ENCODE measurements at places on chromosomes 6 and 20. TPM values are rescaled to one million over a fixed set of nuclear protein-coding genes. Genes with fewer than 3 reads are reported as not detected.

PDCD2 gene
- 36.8 TPM for total RNA-seq

MDFI gene
- 4.3 TPM for total RNA-seq

ATP9A gene
- 25.4 TPM for total RNA-seq

ADIG gene
- total RNA-seq = not detected

OR2H1 gene
- total RNA-seq = not detected

DDO gene
- total RNA-seq = 16.2 TPM

IL17A gene
- not detected for total RNA-seq

COX4I2 gene
- total RNA-seq = 11.3 TPM

PTGIS gene
- 37.6 TPM for total RNA-seq

GRCh38 chr6:130206479-130206878, 16.3 kb downstream of the SAMD3 start:
- DNase-seq = no peak

DNA sequence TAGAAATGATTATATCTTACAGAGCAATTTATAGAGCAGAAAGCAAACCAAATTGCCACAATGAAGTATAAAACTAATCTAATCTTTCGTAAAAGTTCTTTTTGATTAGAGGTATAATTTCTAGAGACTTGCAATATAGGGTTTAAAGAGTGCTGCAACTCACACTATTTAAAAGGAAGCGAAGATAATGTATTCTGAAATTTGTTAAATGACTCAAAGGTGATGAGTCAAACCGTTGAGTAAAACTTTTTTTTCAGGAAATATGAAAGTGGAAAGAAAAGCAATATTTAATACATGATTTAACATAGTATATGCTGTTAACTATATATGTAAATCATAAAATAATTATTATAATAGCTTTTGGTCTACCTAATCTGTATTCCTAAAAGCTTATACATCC, 133.6 kb downstream of the SYNE1 start:
- no peak for DNase-seq

GRCh38 chr6:144777249-144777648, 492.1 kb downstream of the UTRN start:
- no peak for DNase-seq

- DNase-seq = no peak
These were observed 75.2 kb downstream of the WDR27 start for GRCh38 chr6:169626649-169627048.

DNA sequence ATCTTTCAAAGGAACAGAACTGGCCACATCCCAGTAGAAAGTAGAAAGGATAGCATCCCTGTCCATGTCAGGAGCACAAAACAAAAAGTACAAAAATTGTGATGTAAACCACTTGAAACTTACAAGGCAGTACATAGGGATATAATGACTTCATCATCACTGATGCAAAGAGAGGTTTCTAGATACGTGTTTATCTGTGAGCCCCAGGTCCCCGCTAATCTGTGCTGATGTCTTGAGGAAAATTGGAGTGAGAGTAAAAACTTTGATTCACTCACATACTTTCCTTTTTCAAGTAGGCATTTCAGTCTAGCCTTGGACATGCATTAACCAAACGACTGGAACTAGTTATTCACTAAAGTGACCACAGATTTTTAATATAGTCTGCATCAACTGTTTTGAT, 216.7 kb upstream of the QKI start:
- DNase-seq = no peak

- no peak for DNase-seq
These were observed 586 bp downstream of the FOXS1 start for GRCh38 chr20:31844737-31845299.

GRCh38 chr6:95169775-95170174, 407.6 kb upstream of the MANEA start:
- DNase-seq = no peak

DNA sequence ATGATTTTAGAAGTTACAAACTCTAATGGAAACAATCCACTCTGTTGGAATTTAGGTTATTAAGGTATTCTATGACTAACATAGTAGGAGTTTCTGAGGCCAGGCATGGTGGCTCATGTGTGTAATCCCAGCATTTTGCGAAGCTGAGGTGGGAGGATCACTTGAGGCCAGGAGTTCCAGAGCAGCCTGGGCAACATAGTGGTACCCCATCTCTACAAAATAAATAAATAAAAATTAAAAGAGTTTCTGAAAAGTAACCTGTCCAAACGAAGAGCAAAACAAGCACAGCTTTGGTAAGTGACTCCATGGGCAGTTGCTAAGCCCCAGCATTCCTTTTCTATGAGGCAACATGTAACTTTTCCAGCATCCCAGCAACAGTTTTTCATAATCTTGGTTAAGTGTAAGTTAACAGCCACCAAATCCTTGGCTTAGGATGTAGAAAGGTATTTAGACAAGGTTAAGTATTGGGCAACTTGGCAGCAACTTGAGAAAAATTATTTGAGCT, 86.3 kb downstream of the SOX4 start:
- no peak for DNase-seq

- no peak for DNase-seq
These were observed 38.9 kb downstream of the SMAP1 start for GRCh38 chr6:70706491-70707123.

GRCh38 chr20:3436864-3437574, 29.6 kb upstream of the DNAAF9 start:
- no peak for DNase-seq

- DNase-seq = no peak
These were observed 156.4 kb upstream of the RREB1 start for GRCh38 chr6:6951355-6951754.

- no peak for DNase-seq
These were observed 442.2 kb upstream of the ARID1B start for GRCh38 chr6:156334966-156335365.

- no peak for DNase-seq
These were observed 24.6 kb downstream of the MCUR1 start for GRCh38 chr6:13789746-13790145.

DNA sequence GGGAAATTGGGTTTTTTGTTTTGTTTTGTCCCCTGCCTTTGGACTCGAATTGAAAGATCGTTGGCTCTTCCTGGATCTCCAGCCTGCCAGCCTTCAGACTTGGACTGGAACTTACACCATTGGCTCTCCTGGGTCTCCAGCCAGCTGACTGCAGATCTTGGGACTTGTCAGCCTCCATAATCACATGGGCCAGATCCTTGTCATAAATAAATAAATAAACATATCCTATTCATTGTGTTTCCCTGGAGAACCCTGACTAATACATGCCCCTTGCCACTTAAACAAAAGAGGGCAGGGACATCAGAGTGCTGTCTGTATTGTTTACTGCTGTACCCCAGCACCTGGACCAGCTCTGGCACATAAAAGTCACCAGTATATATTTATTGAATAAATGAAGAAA, 101.5 kb downstream of the CAP2 start:
- no peak for DNase-seq

GRCh38 chr20:22740829-22741228, 156.5 kb upstream of the FOXA2 start:
- DNase-seq = no peak

- no peak for DNase-seq
These were observed 42.8 kb downstream of the CTCFL start for GRCh38 chr20:57482148-57482547.

GRCh38 chr20:48616481-48616880, 211.3 kb downstream of the PREX1 start:
- DNase-seq = peak; percentile 70

GRCh38 chr6:151167034-151167433, 72.7 kb upstream of the AKAP12 start:
- DNase-seq = no peak

DNA sequence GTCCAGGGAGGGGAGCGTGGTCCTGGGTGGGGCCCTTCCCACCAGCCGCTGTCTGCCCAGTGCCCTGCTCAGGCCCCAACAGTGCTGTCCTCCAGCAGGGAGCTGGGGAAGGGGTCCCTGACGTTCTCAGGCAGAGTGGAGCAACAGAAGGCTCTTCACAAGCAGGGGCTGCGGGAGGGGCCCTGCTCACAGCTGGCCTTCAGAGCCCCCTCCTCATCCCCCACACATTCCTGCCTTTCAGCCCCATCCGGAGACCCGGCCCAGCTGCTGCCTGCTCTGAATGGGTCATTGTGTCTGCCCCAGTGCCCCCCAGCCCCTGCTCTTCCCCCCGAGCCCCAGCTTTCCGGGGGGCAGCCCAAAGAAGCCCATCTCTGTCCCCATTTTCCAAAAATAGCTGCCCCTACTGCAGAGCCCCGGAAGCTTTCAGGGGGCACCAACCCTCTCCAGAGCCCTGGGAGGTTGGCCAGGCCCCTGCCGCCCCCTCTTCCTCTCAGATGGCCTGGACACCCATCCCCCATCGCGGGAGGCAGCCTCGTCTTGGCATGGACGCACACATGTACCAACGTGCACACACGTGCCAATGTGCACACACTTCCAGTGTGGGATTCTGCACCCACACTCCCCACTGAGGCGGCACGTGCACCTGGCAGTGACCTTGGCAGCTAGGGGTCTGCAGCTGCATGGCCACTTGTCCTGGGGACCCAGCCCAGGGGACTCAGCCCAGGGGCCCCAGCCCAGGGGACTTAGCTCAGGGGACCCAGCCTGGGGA, 3.7 kb downstream of the COL20A1 start:
- DNase-seq = no peak

- no peak for DNase-seq
These were observed 76.7 kb downstream of the RREB1 start for GRCh38 chr6:7184502-7184901.

DNA sequence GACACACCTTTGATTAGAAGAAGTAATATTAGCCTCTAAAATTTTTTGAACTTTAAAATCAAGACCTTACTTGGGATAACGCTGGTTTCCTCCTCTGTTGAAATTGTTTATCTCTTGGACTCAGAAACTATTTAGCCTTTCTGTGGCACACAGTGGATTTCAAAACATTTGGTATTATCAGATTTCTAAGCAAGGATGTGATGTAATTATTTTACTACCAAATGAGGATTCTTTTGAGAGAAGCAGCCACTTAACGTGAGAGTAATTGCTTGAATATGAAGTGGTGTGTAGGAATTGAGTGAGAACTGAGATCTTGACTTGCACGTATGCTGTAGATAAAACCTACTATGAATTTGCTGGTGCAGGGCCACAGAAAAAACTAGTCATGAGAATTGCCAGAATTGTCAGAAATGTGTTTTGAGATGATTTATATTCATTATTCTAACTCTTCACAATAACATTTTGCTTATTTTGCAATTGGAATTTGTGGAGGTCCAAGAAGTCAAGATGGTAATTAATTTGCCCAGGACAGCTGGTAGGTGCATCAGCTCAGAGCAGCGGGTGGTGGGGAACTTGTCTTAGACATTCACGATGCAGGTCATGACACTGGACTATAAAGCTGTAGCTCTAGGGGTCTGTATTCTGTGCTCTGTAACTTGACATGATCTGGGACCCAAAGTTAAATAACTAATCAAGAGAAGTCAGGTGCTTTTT, 53.4 kb downstream of the AKAP12 start:
- DNase-seq = no peak

DNA sequence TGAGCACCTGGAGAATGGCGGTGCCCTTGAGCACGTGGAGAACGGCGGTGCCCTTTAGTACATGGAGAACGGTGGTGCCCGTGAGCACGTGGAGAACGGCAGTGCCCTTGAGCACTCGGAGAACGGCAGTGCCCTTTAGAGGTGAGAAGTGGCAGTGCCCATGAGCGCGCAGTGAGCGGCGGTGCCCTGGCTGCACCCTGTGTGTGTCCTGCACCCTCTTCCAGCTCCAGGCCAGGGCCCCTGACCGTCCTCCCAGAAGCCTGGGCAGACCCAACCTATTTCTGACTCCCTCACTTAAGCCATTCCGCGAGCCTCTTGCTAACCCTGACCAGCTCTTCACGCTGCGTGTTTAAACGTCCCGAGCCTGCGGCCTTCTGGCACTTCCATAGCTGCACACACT, 151.3 kb downstream of the DLL1 start:
- peak; percentile 39 for DNase-seq

DNA sequence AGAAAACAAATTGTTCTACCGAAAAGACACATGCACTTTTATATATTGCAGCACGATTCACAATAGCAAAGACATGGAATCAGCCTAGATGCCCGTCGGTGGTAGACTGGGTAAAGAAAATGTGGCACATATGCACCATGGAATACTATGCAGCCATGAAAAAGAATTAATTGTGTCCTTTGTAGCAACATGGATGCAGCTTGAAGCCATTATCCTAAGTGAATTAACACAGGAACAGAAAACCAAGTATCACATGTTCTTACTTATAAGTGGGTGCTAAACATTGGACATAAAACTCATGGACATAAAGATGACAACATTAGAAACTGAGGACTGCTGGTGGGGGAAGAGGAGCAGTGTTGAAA, 32.4 kb downstream of the RALGAPB start:
- no peak for DNase-seq

DNA sequence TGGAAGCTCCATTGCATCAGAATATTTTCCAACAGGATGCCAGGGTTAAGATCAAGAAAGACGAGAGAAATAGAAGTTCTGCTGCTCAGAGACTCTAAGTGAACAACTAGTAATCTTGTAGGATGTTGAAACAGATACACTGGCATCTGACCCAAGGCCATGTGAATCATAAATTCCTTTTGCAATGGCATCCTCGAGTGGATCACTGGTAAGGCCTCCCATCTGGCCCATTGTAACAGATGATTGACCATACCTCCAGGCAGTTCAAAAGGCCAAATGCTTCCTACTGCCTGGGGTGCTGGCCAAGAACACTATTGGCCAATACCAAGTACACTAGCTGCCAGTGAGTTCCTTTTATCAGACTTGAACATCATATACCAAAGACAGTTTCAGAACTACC, 9.9 kb upstream of the SLC17A3 start:
- DNase-seq = no peak

DNA sequence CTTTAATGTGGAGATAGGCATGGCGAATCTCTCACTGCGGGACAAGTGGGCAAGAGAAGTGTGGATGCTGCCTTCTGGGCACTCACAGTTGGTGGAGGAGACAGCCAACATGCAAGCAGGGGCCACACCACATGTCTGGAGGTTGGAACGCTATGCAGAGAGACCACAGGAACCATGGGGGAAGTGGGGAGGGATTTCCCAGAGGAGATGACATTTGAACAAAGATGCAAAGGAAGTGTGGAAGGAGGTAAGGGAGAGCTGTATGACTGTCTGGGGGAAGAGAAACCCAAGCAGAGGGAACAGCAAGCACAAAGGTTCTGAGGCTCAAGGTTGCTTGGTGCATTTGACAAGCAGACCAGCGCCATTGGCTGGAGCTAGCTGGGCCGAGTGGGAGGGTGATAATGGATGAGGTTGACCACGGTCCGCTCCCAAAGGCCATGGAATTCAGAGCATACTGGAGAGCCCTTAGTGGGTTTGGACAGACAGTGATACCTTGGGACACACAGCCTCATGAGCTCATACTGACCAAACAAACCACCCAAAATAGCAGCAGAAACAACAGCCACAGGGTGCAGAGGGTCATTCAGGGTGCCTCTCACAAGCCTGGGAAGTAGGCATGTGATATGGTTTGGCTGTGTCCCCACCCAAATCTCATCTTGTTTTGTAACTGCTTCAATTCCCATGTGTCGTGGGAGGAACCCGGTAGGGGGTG, 7.6 kb upstream of the FAM110A start:
- DNase-seq = no peak
